ENCODE measurements at places on chromosomes 1 and 21.

GRCh38 chr1:79193211-79194079 is 186.9 kb upstream of the ADGRL4 start:
- no peak for DNase-seq

DNA sequence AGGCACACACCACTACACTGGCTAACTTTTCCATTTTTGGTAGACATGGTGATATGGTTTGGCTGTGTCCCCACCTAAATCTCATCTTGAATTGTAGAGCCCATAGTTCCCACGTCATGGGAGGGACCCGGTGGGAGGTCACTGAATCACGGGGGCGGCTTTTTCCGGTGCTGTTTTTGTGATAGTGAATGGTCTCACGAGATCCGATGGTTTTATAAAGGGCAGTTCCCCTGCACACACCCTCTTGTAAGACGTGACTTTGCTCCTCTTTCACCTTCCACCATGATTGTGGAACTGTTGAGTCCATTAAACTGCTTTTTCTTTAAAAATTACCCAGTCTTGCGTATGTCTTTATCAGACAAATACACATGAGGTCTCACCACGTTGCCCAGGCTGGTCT is 1.3 kb upstream of the FTCD start:
- no peak for DNase-seq

DNA sequence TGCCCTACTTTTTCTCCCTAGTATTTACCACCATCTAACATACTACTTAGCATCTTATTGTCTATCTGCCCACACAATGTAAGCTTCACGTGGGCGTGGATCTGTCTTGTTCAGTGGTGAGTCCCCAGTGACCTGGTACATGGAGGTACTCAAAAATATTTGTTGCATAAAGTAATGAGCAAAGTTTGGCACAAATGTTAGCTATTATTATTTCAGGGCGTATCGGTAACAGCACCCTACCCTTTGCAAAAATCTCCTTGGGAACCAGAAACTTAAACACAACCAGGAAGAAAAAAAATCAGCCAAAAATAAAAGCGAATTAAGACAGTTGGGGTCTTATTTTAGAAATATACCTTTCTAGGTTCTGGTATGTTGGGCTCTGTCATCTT is 454 bp upstream of the NENF start:
- DNase-seq, result no peak

- DNase-seq, result no peak
Measured at GRCh38 chr1:61254634-61255357, 172.4 kb downstream of the NFIA start.

DNA sequence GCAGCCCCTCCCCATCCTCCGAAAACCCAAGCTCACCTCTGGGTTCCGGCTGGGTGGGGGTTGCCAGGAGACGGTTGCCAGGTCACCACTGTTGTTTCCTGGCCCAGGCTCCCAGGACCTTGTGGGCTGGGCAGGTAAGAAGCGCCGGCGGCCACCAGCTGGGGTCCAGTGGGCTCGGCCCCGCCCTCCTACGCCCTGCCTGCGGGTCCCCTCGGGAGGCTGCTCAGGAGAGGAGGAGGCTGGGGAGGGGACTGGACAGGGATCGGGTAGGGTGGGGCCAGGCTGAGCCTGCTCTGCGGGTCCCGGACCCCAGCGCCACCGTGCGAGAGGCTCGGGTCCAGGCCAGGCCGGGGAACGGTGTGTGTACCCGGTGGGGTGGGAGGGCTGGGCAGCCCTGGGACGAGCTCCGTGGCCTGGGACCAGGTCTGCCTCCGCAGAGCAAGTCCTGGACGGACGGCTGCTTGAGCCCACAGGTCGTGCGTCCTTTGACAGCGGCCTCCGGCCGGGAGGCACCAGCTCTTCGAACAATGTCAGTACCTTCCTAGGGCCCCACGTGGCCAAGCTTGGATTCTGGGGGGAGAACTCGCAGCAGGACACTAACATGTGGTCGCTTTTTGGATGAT is at the start of gene TTLL10:
Gene TTLL10, plus strand, starts transcription at position 88 of the 623 bp plus-strand sequence. CDS start 5,336 bp downstream, outside the sequence.
- no peak for DNase-seq

- DNase-seq, result no peak
Measured at GRCh38 chr1:167673265-167673664, 43.2 kb downstream of the RCSD1 start.

- no peak for DNase-seq
Measured at GRCh38 chr1:185861630-185862029, 127.4 kb downstream of the HMCN1 start.

- no peak for DNase-seq
Measured at GRCh38 chr1:11720525-11720924, 15.4 kb upstream of the AGTRAP start.

DNA sequence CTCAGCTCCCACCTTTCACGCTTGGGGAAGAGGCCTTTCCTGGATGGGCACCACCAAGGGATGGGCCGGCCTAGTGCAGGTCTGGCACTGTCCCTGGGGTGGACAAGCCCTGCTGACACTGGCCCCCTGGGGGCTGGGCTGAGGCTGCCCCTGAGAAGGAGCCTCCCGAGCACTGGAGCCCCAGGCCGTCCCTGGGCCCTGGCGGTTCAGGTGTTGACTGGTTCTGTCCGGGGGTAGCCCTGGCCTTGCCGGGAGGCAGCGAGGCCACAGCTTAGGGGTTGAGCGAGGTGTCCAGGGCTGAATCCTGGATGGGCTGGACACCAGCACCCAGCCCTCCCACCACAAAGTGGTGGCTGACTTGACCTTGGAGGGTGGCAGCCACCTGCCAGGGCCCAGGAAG is 49.7 kb upstream of the ACTRT2 start:
- no peak for DNase-seq

- no peak for DNase-seq
Measured at GRCh38 chr1:242639104-242639503, 114.6 kb upstream of the PLD5 start.

DNA sequence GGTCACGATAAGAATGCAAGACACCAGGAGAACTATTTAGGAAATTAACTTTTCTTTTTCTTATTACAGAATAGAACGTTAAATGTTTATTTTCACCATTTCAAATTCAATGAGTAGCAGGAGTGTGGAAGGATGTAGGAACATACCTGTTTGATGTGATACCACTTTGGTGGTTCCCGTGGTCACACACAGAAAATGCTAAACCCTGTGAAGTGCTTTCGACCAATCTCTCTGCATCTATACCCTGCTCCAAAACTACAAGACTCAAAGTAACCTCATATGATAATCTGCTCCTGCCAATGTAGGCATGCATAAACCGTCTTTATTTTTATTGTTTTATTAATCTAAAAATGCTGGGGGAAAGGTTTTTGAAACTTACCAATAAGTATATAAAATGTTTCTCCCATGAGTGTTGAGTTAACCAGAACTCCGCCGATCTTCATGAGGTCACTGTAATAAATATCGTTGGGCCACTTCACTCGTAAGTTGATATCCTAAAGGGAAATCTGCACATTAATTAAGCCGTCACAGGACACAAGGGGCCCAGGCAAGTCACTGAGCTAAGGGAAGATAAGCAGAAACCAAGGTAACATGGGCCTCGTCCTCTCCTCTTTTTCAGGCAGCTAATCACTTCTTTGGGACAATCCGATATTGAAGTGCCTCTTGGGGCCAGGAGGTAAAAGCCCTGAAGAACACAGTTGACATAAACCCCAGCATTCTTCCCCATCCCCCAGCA is 60.6 kb downstream of the SIM2 start:
- no peak for DNase-seq

DNA sequence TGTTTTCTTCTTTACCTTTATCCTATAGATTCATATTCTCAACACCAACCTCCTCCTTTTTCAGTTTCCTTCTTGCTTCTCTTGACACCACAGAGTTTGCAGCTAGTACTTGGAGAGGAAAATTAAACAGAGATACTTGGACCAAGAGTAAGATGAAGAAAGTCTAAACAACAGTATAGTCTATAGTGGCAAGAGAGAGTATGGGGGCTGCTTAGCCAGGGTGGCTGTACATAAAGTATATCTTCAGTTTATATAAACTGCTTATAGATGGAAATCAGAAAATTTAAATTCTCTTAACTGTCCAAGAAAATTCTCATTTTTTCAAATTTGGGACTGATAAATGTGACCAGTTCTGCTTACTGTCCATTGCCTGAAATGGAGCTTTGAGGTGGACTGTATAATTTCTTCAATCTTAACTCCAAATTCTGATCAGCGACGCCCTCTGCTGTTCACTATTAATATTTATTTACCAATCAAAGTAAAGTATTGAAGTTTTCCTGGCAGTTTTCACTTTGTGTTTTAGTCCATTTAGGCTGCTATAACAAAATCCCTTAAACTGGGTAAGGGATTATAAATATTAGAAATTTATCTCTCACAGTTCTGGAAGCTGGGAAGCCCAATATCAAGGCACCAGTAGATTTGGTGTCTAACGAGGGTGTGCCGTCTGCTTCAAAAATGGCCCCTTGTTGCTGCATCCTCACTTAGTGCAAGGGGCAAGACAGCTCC is 14.8 kb upstream of the METTL18 start:
- no peak for DNase-seq

- no peak for DNase-seq
Measured at GRCh38 chr1:113456967-113457366, 66.7 kb downstream of the MAGI3 start.

DNA sequence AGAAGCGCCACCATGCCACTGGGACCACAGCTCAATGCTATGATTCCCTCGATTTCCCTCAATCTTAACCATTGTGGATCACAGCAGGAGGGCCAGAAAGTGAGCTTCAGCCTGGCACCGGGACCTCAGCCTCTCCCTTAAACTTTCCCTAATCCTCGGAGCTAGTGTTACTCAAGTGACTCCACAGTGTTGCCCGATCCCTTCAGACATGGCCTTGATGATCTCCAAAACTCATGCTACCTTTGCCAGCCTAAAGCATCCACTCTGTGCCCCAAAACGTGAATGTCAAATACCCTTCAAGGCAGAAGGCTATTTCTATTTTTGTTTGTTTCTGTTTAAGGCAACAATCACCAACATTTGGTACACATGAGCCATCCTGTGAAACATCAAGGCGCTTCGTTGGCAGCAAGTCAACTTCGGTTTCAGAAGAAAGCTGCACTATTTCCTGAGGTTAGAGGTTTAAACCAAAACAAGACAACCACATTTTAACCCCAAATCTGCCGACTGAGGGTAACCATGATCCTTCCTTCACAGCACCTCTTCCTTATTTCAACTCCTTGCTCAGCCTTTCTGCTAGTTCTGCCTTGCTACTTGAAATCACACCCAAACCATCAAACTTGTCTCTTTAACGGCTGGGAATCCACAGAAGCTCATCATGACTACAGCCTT is 94.4 kb upstream of the KRTAP19-8 start:
- DNase-seq, result peak; percentile 33

- DNase-seq, result no peak
Measured at GRCh38 chr1:85605484-85606413, 25.2 kb downstream of the CCN1 start.

GRCh38 chr1:227169343-227169742 is 148.9 kb downstream of the CDC42BPA start:
- DNase-seq, result no peak

DNA sequence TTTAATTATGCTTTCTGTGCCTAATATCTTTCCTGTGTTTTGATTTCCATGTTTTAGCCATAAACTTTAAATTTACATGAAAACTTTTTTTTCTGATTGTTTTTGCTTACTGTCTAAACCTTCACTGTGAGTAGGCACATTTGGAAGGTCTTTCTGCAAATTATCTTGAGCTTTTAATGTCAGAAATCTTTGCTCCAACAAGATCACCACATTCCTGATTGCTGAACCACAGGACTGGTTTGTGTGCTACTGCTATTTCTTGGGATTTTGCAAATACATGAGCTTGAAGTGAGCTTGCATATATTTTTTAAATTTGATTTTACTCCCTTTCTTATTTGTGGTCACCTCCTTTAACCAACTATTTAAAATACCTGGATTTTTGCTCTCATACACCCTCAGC is 61.3 kb downstream of the PTBP2 start:
- DNase-seq, result no peak

DNA sequence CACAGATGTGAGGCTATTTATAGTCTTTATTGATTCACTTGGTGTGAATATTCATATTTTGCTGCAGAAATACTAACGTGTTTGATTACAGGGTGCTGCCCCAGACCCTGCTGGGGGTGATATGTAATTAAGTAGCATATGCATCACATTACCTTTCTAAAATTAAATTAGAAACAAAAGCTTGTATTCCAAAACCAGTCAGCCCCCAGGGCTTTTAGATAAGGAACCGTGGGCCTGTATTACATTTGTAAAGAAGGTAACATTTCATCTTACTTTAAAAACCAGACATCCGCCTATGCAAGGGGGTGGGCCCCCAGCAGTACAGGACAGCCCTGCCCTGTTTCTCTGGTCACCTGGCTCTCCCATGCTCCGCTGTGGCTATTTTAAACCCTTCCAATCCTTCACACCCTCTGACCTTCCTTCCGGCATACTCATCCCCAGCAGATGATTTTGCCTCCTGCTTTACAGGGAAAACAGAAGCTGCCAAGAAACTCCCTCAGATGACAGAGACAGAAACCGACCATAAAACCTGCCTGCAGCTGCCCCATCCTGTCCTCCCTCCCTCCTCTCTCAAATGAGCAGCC is 22.0 kb upstream of the KCNC4 start:
- DNase-seq, result no peak

- DNase-seq, result no peak
Measured at GRCh38 chr1:23555986-23556634, 3.2 kb downstream of the ID3 start.

DNA sequence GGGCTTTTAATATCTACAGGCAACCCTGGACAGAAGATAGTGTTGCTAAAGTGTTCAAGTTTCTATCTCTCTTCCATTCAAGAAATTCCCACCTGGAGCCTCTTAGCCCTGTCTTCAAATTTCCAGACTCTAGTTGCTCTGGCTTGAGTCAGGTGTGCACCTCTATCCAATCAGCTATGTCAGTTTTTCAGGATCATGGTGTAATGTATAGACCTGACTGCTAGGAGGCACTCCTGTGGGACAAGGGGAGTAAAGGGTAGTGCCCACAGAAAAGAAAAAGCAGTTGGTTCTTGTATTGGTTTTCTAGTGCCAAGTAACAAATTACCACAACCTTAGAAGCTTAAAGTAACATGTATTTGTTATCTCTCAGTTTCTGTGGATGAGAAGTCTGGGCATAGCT is 6.2 kb upstream of the ZRANB2 start:
- no peak for DNase-seq

DNA sequence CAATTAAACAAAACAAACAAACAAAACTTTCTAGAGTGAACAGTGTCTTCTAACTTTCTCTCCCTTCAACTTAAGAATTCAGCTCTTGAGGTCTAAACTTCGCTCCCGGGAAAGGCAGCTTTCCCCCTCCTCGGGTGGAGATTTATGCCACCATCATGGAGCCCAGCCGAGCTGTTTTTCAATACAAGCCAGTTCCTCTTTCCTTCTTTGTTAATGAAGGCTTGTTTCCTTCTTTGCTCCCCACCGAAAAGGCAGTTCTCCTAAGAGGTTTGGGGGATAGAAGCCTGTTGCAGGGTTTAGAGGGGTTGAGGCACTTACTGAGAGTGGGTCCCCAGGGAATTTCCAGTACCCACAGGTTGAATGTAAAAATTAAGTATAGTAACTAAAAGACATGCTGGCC is 26.5 kb downstream of the OLIG1 start:
- DNase-seq, result no peak

DNA sequence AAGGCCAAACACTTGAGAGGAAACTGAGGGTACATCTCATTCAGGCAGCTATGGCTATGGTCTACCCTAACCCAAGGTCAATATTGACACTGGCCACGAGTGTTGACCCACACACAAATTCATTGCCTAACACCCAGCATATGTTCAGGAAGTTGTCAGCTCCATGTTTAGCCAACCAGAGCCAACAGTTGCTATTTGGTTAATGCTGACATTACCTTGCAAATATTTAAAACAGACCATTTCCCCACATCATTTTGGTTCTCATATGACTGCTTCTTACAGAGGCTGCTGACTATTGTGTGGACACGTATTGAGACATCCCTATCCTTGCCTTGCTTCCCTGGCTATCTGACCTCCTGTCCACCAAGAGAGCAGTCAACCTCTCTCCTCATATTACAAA is 97.3 kb downstream of the LMX1A start:
- no peak for DNase-seq
